ENCODE measurements at places on chromosomes 6 and 20.

- DNase-seq: no peak
Observed at GRCh38 chr20:49865559-49865958, 49.8 kb downstream of the SPATA2 start.

- peak; percentile 9 for DNase-seq
Observed at GRCh38 chr6:81608776-81609175, 143.7 kb downstream of the TENT5A start.

GRCh38 chr6:156125844-156126243 lies 651.3 kb upstream of the ARID1B start:
- no peak for DNase-seq

DNA sequence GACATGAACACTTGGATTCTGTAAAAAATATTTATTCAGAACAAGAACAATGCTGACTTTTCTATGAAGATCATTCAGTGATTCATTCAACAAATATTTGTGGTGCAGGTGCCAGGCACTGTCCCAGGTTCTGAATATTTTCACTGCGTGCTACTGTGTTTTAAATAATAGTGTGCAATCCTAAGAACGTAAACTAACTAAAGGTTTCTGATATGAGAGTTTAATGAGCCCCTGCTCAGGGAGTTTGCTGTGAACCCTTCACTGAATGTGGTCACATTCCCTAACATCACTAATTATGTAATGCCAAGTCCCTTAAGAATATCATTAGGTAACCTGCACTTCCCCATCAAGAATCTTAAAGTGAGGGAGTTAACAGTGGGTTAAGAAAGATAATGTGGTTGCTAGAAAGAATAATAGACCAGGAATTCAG lies 1.7 kb upstream of the TMEM170B start:
- peak; percentile 68 for DNase-seq

- DNase-seq: no peak
Observed at GRCh38 chr6:169997930-169998218, 246.5 kb downstream of the ERMARD start.

GRCh38 chr20:35027301-35027700 lies 65.3 kb downstream of the TRPC4AP start:
- no peak for DNase-seq
